ENCODE measurements at places on chromosomes 1 and 21.

DNA sequence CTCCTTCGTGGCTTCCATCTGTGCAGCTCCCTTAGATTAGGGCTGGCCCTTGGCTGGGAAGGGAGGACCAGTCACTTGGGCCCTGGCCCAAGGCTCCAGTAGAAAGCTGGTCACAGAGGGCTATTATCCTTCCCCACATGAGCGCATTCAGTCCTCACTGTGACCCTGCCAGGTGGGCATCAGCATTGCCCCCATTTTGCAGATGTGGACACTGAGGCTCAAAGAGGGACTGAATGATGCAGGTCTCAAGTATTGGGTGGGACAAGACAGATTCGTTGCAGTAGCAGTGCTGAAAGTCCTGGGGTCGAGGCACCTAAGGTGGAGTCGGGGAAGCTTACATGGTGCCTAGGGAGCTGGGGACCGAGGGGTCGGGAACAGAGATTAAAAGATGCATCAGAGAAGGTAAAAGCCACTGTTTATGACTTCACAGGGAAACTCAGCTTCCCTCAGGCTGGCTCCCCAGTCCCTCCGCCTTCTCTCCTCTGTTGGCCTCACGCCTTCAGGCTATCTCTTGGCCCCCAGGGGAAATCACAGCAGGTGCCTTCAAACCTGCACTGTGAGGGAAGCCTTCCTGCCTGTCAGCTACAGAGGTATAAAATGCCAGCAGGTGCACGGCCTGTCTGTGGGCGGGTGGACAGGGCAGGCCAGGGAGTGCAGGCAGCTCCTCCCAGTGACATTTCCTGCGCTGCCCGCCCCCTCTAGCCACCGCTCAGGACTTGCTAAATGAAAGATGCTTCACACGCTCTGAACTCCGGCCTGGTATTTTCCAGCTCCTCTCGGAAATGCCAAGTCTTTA is 178.4 kb downstream of the GRIK3 start:
- DNase-seq: no peak

DNA sequence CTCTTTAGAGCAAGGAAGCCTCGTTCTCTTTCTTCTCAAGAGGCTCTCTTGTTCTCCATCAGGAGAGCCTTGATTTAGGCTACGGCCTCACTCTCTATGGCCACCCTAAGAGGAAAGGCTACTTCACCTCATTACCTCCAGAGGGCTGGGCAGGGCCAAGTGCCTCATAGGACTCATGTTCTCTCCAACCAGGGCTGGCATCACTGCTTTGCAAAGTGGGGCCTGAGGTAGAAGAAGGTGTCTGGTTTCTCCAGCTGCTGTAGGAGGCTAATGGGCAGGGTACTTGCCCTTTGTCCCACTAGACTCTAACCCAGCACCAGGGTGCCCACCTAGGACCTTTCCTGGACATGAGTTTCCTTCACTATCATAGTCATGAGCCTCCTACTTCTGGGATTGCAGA is 2.1 kb upstream of the ATXN7L2 start:
- DNase-seq: no peak

DNA sequence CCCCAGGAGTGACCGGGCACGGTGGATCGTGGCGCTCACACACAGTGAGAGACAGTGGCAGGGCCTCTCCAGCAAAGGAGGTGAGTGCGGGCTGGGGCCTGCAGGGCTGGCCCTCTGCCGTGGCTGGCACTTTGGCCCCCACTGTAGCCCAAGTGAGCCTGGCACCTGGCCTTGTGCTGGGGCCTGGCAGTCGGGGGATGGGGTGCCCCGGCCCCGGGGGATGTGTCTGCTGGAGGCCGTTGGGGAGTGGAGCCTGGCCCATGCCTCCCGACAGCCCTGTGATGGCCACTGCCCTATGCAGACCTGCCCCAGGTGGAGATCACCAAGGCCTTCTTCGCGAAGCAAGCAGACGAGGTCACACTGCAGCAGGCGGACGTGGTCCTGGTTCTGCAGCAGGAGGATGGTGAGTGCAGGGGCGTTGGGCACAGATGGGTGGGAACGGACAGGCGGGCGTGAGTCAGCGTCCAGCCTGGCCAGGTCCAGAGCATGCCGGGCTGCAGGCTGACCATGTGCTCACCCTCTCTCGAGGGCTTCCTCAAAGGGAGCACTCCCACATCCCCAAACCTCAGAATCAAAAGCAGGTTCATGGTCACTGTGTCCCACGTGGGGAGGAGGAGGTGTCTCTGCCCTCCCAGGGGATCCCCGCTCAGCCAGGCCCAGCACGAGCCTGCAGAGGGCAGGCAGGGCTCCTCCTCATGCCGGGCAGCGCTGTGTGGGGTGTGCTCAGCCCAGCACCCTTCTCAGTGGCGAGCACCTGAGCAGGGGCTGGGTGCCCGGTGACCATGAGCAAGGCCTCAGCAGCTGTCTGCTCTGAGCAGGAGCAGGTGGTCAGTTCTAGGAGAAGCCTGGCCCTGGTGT is 25.3 kb downstream of the ARHGEF16 start:
- DNase-seq: no peak

- no peak for DNase-seq
Observed at GRCh38 chr1:203619091-203619780, 7.4 kb upstream of the ATP2B4 start.

GRCh38 chr21:33265664-33266049 is 510 bp upstream of the IL10RB start:
- no peak for DNase-seq
